ENCODE measurements at places on chromosomes 4 and X. TPM values are rescaled to one million over a fixed set of nuclear protein-coding genes. Genes with fewer than 3 reads are reported as not detected.

SYN1 gene
- total RNA-seq = 10.9 TPM

UNC5C gene
- 2.0 TPM for total RNA-seq

C1QTNF7 gene
- 1.9 TPM for total RNA-seq

BST1 gene
- total RNA-seq = 2.6 TPM

VEGFC gene
- total RNA-seq = 5.4 TPM

FNIP2 gene
- 46.2 TPM for total RNA-seq

GPR50 gene
- not detected for total RNA-seq

DGKK gene
- not detected for total RNA-seq

SSX4B gene
- total RNA-seq = not detected

CYBB gene
- total RNA-seq = 28.8 TPM

BEX2 gene
- total RNA-seq = 0.75 TPM

CD38 gene
- 2.5 TPM for total RNA-seq

Measured in Right ventricle myocardium superior (tissue), 1 donor.